ENCODE measurements at places on chromosomes 7 and 10.

GRCh38 chr10:69338133-69338456, 59.8 kb downstream of the HK1 start:
- no peak for DNase-seq

DNA sequence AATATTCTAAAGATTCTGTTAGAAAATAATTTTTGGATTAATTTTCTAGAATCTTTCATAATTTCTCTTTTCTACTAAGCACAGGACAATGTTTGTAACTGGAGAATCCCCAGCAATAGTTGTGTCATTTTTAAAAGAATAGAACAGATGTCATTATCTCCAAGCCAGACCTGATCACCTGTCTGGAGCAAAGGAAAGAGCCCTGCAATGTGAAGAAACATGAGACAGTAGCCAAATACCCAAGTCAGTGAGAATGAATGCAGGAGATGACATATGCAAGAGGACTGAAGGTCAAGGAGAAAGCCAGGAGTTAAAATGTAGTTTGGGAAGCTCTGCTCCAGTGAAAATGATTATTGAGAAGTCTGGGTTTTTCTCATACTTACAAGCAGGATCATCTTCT, 25.4 kb upstream of the ZNF138 start:
- DNase-seq, result no peak

DNA sequence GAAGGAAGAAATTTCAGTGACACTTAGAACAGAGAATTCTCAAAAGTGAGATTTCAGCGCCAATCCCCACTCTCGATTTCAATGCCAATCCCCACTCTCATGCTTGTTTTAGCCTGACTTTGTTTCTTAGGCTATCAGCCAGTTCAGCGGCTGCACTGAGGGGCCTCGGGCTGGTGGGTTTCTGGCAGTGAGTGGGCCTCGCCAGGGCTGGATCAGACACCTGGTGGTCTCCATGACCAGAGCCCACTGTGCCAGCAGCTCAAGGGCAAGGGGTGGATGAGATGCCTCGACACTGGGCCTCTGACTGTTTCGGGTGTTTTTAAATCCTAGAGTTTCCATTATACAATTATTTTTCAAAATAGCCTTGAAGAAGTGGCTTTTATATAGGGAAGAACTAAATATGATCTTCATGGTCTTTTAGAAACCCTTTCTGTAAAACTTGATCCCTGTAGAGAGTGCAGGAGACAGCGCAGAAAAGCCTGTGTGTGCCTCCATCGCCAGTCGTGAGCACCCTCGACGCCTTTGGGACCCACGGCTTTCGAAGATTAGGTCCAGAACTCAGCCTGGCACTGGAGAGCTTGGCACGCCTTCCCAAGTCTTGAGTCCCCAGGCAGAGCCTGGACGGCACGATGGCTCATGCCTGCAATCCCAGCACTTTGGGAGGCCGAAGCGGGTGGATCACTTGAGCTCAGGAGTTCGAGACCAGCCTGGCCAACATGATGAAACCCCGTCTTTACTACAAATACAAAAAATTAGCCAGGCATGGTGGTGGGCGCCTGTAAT, 76.2 kb downstream of the INPP5A start:
- DNase-seq, result no peak

DNA sequence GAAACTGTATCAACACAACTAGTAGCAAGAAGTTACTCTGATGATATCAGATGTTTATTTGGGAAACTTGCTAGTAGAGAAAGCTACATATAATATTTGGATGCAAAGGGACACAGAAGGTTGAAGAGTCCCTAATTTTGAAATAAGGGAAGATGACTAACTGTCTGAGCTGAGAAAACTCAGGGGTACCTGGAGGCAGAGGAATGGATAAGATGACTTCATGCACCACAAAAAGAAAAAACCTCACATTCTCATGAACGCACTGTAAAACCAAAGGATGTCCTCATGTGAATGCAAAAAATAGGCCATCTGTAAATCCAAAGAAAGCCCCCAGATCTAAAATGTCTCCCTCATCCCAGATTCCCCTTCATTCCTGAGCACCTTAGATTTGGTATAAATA, 29.3 kb downstream of the PRSS2 start:
- peak; percentile 26 for DNase-seq

DNA sequence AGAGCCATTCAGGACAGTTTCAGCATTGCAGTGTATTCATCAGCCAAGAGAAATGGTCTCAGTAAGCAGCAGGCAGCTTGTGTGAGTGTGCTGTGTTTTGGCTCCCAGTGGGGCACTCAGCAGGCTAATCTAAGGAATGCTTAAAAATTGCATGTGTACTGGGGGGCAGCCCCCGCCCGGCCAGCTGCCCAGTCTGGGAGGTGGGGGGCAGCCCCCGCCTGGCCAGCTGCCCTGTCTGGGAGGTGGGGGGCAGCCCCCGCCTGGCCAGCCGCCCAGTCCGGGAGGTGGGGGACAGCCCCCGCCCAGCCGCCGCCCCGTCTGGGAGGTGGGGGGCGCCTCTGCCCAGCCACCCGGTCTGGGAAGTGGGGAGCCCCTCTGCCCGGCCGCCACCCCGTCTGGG, 116.2 kb downstream of the GRID1 start:
- no peak for DNase-seq

- no peak for DNase-seq
Observed at GRCh38 chr10:82212753-82213152, 337.8 kb downstream of the NRG3 start.

DNA sequence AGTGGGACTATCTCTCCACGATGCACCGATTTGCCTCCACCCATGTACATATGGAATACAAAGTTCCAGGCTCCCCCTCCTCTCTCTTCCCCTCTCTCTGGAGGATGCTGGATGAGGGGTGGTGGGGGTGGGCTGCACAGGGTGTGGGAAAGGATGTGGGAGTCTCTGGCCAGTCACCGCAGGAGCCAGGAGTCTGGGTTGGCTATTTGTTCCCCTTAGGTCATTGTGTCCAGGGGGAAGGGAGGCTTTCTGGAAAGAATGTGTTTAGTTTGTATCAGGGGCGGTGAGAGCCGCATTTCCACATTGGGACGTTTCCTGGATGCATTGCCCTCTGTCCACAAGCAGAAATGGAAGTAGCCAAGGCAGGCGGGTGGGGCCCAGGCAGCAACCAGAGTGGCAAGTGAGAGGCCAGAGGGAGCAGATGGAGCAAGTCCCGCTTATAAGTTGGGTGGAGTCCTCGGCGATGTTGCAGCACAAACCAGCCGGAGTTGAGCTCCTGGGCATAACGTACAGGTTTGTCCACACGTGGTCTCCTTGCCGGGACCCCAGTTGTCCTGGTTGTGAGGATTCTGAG, 63.3 kb downstream of the ZNF777 start:
- DNase-seq, result no peak

Data from CD4-positive, alpha-beta T cell treated with Interleukin-6 for 4 hours (primary cell).